Cerebellar cortex (tissue), 1 donor: ENCODE measurements at places on chromosomes 1 and 21.

- DNase-seq = no peak
These were observed 413.3 kb upstream of the ZRANB2 start for GRCh38 chr1:71494163-71494562.

- DNase-seq = no peak
These were observed 112.1 kb downstream of the ST6GALNAC3 start for GRCh38 chr1:76186554-76187170.

DNA sequence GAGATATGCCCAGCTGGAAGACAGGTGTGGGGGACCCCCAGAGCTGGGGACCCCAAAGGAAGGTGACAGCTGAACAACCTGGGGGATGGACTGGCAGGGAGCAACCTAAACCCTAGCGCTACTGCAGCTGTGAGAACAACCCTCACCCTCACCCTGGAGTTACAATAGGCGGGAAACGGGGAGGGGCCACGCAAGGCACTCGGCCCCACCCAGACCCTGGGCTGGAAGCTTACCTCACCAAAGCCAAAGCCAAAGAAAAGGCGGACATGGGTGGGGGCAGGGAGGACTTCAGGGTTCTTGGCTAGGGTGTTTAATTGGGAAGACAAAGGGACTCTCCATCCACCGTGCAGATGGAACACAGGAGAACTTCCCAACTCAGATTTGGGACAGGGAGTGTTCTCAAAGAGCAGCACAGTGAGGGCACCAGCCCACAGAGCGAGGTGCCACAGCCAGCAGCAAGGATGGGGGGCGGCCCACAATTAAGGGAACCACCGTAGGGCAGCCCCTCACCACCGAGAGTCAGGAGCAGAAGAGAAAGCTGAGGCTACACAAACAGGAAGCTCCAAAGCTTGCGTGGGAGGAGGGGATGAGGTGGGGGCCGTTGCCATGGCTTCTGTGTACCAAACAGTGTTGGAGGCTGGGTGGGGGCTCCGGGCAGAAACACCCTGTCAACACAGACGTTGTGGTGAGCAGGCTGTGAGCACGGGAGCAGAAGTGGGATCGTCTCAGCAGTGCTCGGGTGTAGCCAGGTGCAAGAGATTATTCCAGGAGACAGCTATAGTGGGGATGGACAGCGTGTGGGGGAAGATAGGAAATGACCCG lies 1.9 kb downstream of the TAGLN2 start:
- no peak for DNase-seq

DNA sequence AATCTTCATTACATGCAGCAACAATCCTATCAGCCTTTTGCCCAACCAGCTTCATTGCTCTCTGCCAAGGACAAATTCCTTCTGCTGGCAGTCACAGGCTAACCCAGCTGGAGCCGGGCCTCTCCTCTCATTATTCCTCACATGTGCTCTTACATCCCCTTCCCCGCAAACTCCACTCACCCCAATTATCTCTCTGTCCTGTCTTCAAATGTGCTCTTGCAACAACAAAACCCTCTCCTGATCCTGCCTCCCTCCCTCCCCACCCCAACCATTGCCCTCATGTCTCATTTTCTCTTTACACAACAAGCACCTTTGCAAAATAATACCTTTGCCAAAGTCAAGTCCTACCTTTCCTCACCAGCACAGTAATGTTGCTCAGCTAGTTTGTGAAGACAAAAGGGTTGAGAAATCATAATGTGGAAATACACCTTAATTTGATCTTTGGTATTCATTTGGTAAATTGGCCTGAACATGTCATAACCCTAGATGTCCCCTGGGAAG lies 36.0 kb upstream of the DHCR24 start:
- DNase-seq = no peak

DNA sequence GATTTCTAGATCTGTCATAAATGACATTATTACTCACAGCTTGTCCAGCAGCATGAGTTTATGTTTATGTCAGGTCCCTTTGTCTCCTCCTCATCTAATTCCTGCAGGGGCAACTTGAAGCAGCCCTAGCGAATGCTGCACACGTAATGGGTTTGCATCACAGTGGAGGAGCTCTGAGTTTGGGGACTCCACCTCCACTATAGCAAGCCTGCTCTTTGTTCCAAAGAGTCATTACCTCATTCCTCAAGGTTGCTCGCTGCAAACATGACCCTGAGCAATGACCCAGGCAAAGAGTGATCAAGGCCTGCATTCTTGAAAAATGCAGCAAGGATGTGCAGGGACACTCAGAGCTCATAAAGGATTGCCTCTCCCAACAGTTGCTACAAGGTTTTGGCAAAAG lies 261.9 kb downstream of the HHIPL2 start:
- DNase-seq = no peak

- DNase-seq = peak; percentile 48
These were observed 607 bp upstream of the LGR6 start for GRCh38 chr1:202192770-202193613.

GRCh38 chr1:214296860-214297745 lies 16.1 kb downstream of the SMYD2 start:
- DNase-seq = no peak

- DNase-seq = no peak
These were observed 192.2 kb upstream of the C8B start for GRCh38 chr1:57157818-57158603.

DNA sequence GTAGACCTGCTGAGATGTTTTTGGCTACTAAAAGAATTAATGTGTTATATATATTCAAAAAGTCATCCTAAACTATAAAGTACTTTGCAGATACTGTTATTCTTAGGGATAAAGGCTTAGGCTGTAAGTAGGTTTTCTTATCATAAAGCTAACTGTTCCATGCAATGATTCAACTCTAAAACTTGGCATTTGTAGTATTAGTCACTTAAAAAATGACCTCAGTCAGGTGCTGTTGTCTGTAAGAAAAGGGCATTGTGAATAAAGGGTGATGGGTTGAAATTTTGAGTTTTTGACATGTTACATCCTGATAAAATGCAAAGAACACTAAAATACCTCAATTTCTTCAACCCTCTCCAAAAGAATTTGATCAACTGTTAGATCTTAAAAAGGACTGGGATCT lies 32.9 kb downstream of the ADCY10 start:
- no peak for DNase-seq

GRCh38 chr1:63758791-63759190 lies 15.0 kb upstream of the ROR1 start:
- DNase-seq = no peak

DNA sequence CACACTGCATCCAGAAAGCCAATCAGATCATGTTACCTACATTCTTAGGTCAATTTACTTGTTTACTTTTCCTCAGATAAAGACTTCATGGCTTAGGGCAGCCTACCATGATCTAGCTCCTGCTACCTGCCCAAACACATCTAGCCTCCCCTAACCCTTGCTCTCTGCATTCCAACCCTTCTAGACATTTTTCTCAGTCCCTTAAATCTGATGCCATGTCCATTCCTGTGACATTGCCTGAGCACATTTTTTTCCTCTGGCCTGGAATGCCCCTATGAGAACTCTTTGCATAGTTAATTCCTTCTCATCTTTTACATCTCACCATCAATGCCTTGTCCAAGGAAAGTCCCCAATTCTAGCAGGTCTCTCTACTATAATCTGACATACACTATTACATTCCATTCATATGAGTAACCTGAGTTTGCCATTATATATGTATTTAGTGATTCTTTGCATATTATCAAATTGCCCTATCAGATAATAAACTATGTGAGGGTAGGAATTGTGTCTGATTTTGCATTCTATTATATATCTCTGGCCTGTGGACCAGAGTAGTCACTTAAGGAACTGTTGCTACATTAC lies 166.9 kb downstream of the COL11A1 start:
- DNase-seq = peak; percentile 31

- DNase-seq = no peak
These were observed 811 bp downstream of the EXO1 start for GRCh38 chr1:241848686-241849344.

- DNase-seq = no peak
These were observed 10.6 kb upstream of the PRDM16 start for GRCh38 chr1:3058263-3059030.

DNA sequence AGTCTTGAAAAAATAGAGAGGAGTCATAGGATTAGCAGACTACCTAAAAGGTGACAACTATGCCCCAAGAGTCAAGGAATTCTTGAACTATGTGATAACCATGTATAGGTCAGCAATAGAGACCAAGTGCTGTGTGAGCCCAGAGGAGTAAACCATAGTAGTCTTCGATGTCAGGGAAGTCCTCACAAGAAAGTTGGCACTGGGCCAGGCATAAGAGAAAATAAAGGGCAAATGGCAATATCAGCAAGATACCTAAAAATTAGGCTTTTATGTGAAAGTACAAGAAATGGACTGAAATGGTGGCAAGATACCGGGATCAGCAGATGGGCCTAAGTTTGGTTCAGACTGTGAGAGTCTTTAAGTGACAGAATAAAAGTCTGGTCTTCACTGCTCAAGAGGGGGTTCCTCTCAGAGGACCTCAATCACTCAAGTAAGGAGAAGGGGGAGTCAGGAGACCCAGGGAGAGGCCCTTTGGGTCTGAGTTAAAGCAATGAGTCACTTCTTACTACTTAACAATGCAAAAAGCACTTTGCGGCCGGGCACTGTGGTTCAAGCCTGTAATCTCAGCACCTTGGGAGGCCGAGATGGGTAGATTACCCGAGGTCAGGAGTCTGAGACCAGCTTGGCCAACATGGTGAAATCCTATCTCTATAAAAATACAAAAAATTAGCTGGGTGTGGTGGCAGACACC lies 95.0 kb downstream of the TEX35 start:
- no peak for DNase-seq

DNA sequence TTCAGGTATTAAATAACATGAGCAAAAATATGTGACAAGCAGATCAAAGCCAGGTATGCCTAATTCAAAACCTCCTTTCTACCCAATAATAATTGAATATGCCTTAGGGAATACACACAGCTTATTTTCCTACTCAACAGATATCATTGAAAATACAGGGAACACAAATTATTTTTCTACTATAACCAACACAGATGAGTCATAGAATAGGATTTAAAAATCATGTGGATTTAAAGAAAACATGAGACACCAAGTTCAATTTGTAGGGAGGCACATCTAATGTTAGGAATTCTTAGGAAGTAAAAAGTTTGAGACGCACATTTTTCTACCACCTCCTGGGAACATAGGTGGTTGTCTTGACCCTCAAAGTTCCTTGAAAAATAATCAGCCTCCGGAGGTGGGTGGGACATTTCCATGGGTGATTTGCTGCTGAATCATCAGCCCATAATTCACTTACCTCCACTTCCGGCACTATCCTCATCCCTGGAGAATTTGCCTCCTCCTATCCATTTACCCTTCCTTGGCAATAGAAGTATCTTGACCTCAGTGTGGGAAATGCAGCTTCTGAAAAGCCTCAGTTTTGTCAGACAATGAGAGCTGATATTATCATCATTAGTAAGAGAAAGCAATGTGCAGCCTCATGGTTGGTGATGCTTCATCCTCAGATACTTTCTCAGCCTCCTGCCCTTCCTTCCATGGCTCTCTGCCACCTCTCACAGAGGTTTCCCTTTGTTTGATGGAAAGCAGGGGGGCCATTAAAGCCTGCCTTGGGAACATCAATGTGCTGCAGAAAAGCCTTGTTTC lies 33.5 kb upstream of the RGS4 start:
- no peak for DNase-seq

- DNase-seq = no peak
These were observed 13.3 kb upstream of the TTF2 start for GRCh38 chr1:117046781-117047180.

- no peak for DNase-seq
These were observed 16.1 kb downstream of the UTP11 start for GRCh38 chr1:38028671-38029070.

GRCh38 chr1:66927528-66927927 lies 2.7 kb downstream of the MIER1 start:
- no peak for DNase-seq

GRCh38 chr1:115761601-115762302 lies 6.8 kb downstream of the CASQ2 start:
- no peak for DNase-seq

- no peak for DNase-seq
These were observed at the start of gene PCSK9 for GRCh38 chr1:55039342-55040082. PCSK9 (plus strand) TSS chr1:55039548; CDS start chr1:55039838, 290 bp downstream.

DNA sequence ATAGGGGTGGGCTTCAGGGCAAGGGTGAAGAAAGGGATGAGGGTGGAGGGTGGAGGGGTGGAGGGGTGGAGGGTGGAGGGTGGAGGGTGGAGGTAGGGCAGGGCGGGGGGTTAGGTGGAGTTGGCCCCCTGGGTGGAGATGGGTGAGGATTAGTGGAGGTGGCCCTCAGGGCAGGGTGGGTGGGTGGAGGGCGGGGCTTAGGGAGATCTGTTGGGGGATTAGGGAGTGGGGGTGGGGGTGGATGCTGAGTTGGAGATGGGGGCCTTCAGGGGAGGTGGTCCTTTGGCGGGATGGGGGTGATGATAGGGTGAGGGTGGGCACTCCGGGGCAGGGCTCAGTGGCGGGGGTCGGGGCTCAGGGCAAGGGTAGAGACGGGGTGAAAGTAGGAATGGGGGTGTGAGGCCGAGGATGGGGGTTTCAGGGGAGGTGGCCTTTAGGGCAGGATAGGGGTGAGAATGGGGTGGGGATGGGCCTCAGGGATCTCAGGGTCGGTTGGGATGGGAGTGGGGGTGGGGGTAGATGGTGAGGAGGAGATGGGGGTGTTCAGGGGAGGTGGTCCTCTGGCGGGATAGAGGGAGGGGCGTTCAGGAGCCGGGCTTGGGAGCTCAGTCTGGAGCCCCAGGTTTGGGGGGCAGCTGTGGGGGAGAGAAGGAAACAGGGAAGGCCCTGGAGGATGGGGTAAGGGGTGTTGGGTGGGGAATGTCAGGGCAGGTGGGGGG lies 800 bp upstream of the DNMT3L start:
- no peak for DNase-seq

DNA sequence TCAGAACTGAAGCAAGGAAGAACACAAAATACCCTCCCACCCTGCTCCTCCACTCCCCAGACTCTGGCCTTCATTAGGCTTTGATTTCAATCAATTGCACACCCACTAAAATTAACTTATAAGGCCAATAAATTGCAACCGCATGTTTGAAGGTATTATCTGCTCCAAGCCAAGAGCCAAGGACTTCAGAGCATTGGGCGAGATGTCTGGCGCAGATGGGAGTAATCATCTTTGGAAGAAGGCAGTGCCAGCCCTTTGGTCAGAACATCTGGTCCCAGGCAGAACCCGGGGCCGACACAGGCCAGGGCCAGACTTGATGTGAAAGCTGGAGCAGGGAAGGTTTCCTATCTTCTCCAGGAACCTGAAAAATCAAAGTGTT lies 60.0 kb downstream of the SLC66A1 start:
- no peak for DNase-seq

- DNase-seq = no peak
These were observed 28.2 kb downstream of the TLR5 start for GRCh38 chr1:223114871-223115270.
